ENCODE measurements at places on chromosomes 4 and X.

- no peak for DNase-seq
Observed at GRCh38 chr4:144518181-144518895, 127.6 kb upstream of the HHIP start.

GRCh38 chr4:1030559-1030958, 19.1 kb downstream of the FGFRL1 start:
- DNase-seq = peak; percentile 55

DNA sequence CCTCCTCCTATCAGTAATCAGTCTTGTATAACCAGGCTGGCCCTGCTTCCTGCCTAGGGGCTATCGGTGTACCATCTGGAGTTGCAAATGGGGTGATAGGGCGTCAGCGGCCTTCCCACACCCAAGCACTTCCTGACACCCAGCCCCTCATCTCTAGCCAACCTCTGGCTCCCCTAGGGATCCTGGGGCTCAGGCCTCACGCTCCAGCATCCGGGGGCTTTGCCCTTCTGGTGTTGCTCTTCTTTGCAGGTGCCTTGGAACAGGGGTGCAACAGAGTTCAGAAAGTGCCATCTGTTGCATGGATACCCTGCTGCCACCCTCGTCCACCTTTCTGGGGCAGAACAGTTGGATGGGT, 4.1 kb downstream of the IL9R start:
- no peak for DNase-seq

- DNase-seq = no peak
Observed at GRCh38 chr4:978957-979701, 5.8 kb upstream of the DGKQ start.

- DNase-seq = no peak
Observed at GRCh38 chr4:41590591-41590990, 52.6 kb downstream of the LIMCH1 start.

- DNase-seq = no peak
Observed at GRCh38 chr4:49032440-49033161, 46.5 kb downstream of the CWH43 start.

GRCh38 chr4:99947190-99947578, 766 bp upstream of the DNAJB14 start:
- DNase-seq = no peak

- no peak for DNase-seq
Observed at GRCh38 chr4:26088433-26088928, 174.5 kb downstream of the SMIM20 start.

- no peak for DNase-seq
Observed at GRCh38 chrX:20212486-20213089, 54.1 kb downstream of the RPS6KA3 start.

DNA sequence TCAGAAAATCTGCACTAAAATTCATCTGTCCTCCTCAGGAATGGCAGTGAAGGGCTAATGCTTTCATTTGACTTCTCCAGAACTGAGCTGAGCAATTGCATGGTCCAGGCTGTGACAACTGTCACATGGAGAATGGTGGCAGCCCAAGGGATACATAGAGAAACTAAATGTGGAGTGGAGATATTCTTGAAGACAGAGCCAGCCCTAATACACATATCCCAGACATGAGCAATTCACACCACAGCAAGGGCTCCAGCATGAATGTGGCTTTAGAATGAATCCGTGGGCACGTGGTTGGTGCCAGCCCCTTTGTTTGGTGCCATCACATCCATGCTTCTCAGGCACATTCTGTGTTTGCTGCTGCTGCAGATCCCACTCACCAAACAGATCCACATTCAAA, 121.6 kb upstream of the MXRA5 start:
- no peak for DNase-seq

- no peak for DNase-seq
Observed at GRCh38 chr4:80840396-80840795, 190.1 kb upstream of the BMP3 start.

DNA sequence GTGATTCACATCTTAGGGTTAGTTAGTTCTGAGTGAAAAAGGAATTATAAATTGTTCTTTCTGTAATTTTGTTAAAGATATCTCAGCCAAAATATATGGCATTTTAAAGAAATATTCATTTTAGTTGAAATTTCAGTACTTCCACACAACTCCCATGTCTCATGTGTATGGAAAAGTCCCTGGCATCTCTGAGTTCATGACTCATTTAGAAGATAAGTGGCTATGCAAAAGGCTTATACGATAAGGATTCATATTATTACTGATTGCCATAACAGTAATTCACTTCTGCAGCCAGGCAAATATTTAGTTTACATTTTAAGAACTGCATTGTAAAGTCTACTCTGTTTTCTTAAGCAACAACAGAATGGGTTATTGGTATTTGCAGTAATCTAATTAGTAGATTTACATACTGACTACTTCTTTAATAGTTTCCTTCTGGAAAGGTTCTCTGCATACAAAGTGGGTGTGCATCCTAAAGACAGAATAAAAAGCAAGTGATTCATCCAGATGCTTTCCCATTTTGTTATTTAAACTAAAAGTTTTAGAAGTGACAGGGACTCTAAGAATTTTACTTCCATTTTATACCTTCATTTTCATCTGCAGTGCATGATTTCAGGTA, 682.4 kb upstream of the PABPC4L start:
- DNase-seq = no peak

DNA sequence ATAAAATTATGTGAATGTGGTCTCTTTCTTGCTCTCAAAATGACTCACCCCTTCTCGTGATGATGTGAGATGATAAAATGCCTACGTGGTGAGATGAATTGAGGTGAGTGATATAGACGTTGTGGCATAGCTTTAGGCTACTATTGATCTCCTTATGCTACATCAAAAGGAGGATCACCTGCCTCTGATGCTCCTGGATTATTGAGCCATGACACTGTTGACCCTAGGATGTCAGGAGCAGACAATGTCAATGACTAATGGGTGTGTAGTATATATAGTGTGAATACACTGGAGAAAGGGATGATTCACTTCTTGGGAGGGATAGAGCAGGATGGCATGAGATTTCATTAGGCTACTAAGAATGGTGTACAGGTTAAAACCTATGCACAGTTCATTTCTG, 210.7 kb upstream of the PRPS2 start:
- no peak for DNase-seq

DNA sequence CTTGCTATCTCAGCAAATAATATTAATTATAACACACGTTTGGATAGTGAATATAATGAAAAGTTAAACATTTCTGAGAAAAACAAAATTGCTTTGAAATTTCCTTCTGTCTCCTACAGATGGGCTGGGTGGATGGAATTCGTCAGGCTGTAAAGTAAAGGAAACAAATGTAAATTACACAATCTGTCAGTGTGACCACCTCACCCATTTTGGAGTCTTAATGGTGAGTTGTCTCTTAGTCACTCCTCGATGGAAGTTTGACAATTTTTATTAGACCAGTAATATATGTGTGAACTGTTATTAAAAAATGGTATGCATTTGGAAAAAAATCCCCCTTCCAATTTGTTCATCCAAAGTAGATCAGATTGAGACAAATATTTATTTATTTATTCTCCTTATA, 92.5 kb upstream of the BRS3 start:
- no peak for DNase-seq

- no peak for DNase-seq
Observed at GRCh38 chr4:140837736-140838135, 81.6 kb upstream of the TBC1D9 start.

DNA sequence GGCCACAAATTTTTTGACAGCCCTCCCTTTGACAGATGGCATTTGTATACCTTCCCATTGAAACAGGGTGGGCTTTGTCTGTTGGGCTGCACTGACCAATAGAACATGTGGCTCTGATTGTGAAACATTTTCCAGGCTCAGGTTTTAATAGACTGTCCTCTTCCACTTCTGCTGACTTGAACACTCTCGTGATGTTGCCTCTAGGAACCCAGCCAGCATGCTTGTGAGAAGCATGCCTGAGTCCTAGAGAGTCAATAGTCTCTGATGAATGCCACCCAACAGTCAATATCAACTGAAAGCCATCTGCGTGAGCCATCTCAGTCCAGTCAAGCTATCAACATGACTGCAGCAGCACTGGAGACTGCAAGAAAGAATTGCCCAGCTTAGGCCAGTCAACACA, 290.0 kb downstream of the SLC7A11 start:
- DNase-seq = no peak

DNA sequence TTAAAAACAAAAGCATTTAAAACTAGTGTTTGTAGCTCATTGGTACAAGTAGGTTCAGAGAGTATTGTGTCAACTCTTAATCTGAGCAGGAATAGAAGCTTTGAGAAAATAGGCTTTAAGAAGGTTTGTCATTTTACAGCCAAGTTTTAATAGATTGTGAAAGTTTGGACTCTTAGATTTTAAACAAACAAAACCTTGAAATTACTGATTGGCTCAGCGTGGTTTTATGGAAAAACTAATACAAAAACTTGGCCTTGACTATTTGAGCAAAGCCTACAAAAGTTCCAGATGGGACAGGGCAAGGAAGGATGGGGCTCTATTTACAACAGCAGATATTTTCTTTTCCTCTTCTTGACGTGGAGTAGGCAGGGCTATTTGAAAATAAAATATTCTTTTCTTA, 16.5 kb downstream of the ZFX start:
- no peak for DNase-seq

- DNase-seq = no peak
Observed at GRCh38 chrX:20802036-20802435, 535.3 kb upstream of the RPS6KA3 start.

DNA sequence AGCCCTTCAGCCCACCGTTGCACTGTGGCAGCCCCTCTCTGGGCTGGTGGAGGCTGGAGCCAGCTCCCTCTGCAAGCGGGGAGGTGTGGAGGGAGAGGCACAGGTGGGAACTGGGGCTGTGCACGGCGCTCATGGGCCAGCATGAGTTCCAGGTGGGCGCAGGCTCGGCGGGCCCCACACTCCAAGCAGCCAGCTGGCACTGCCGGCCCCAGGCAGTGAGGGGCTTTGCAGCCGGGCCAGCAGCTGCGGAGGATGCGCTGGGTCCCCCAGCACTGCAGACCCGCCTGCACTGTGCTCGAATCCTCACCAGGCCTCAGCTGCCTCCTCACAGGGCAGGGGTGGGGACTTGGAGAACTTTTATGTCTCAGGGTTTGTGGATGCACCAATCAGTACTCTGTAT, 1354.8 kb upstream of the IGFBP7 start:
- DNase-seq = no peak

GRCh38 chr4:79495447-79495846, 87.4 kb upstream of the GK2 start:
- DNase-seq = no peak

DNA sequence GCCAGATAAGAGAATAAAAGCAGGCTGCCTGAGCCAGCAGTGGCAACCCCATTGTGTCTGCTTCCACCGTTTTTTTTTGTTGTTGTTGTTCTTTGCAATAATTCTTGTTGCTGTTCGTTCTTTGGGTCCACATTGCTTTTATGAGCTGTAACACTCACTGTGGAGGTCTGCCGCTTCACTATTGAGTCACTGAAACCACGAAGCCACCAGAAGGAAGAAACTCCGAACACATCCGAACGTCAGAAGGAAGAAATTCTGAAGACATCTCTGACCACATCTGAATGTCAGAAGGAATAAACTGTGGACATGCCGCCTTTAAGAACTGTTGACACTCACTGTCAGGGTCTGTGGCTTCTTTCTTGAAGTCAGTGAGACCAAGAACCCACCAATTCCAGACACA, 110.5 kb downstream of the PCDH18 start:
- DNase-seq = no peak

DNA sequence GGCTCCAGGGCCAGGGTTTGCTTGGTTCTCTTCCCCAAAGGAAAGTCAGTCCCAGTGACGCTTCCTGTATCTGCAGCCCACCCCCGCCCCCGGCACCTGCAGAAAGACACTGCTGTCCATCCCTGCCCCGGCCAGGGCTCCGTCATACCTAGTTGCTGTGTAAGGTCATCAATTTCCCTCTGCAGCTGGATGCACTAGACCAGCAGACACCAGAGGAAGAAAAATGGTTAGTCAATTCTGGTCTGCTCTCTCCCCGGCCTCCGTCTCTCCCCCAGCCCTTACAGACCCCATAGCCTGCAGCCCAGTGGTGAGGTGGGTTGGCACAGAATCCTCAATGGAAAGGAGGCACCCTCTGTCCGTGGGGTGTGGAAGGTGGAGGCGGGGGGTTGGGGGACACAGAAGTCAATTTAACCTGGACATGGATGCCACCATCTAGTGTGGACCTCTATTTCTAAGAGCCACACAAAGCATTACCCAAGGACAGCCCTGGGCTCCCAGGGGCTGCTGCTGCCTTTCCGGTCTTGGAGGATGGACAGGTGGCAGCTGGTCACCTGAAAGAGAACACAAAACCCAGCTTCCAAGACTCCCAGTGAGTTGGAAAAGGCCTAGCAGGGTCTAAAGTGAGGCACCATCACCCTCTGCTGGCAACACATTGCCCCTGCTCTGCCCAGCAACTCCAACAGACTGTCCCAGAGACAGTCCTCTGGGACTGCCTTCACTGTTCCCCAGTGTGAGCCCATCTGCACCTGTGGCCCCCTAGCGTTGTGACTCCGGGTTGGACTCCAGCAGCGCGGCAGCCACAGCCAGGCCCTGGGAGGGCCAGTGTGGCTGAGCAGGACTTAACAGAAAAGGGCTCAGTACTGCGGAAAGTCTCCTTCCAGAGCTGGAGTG, 40.2 kb upstream of the NHSL2 start:
- DNase-seq = no peak

DNA sequence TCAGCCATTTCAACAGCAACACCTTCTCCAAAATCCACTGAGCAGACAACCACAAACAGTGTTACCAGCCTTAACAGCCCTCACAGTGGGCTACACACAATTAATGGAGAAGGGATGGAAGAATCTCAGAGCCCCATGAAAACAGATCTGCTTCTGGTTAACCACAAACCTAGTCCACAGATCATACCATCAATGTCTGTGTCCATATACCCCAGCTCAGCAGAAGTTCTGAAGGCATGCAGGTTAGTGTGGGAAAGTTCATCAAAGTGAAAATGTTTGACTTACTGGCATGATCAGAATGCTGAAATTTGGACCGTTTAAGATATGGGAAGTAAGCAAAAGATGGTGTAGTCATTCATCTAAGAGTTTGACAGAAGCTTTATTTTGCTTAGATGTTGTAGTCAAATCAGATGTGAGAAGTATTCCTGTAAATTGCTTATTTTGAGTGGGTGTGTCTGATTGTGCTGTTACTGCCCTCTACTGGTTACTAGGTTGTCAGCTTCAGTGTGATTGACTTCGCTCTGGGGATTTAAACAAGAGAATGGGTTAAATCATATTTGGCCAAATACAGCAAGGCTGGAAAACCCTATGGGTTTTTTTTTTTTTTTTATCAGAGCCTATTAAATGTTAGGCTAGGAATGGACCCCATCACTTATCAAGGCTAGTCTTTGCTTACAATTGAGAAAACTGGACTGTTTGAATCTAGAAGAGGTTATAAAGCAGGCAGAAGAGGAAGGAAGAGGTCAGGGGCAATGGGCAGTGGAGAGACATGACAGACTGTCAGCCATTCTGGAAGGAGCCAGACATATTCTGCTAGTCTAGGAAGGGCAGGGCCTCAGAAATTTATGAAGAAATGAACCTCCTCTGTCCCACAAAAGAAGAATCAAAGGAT, 130.3 kb downstream of the DIPK2B start:
- no peak for DNase-seq

- no peak for DNase-seq
Observed at GRCh38 chr4:154781983-154782293, 866 bp downstream of the RBM46 start.

- DNase-seq = no peak
Observed at GRCh38 chrX:38178396-38178795, 42.3 kb downstream of the SRPX start.

GRCh38 chrX:149515954-149516602, 11.0 kb upstream of the IDS start:
- DNase-seq = no peak
